ENCODE measurements at places on chromosomes 4 and X. TPM values are rescaled to one million over a fixed set of nuclear protein-coding genes. Genes with fewer than 3 reads are reported as not detected.

HSFX4 gene
- not detected for total RNA-seq

EOLA2 gene
- 20.8 TPM for total RNA-seq

LGI2 gene
- 4.4 TPM for total RNA-seq

PAK3 gene
- 31.3 TPM for total RNA-seq

GPRASP2 gene
- total RNA-seq, result 78.6 TPM

AFF2 gene
- 63.7 TPM for total RNA-seq

SEPSECS gene
- 16.7 TPM for total RNA-seq

MGAT4D gene
- not detected for total RNA-seq

MGARP gene
- 98.1 TPM for total RNA-seq

GBA3 gene
- not detected for total RNA-seq

TMEM150C gene
- total RNA-seq, result 24.6 TPM

DRD5 gene
- 1.4 TPM for total RNA-seq

Measured in camera-type eye (tissue), 1 donor.